A172 (cell line): ENCODE measurements at places on chromosomes 5 and 9. TPM values are rescaled to one million over a fixed set of nuclear protein-coding genes. Genes with fewer than 3 reads are reported as not detected.

DNA sequence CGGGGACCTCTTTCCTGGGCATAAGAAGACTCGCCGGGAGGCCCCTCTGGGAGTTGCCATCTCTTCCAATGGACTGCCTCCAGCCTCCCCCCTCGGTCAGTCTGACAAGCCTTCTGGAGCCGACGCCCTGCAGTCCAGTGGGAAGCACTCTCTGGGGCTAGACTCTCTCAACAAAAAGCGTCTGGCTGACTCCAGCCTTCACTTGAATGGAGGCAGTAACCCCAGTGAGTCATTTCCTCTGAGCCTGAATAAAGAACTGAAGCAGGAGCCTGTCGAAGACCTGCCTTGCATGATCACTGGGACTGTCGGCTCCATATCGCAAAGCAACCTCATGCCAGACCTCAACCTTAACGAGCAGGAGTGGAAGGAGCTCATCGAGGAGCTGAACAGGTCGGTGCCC, 28.4 kb upstream of the LTC4S start:
- peak; percentile 97 for DNase-seq

DNA sequence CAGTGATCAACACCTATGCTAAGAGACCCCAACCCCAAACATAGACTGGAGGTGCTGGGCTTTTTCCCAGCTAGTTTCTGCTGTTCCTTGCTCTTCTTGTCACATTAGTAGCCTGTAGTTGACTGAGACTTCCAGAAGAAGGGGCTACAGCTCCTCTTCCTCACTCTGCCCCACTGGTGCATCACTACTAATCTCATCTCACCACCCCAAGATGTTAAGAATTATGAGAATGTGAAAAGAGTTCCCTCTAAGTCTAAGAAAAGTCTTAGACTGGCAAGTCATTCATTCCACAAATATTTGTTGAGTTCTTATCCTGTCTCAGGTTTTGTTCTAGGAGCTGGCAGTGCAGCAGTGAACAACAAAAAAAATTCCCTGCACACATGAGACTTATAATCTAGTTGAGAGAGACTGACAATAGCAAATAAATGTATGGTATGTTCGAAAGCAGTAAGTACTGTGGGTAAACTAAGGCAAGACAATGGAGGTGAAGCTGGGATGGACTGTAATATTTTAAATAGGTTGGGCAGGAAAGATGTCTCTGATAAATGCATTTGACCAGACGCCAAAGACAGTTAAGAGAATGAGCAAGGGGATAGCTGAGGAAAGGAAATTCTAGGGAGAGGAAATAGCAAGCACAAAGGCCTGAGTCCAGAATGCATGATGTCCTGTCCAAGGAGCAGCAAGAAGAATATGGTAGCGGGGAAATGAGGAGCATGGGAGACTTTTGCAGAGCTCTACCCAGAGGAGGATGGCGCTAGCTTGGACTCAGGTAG, 92.3 kb downstream of the PTCD2 start:
- DNase-seq, result peak; percentile 57

The PCDH12 gene
- 0.07 TPM in 1 of 2 replicates, not detected in the other for total RNA-seq

- no peak for DNase-seq
Observed at GRCh38 chr5:176779537-176779936, 30.8 kb upstream of the UNC5A start.

DNA sequence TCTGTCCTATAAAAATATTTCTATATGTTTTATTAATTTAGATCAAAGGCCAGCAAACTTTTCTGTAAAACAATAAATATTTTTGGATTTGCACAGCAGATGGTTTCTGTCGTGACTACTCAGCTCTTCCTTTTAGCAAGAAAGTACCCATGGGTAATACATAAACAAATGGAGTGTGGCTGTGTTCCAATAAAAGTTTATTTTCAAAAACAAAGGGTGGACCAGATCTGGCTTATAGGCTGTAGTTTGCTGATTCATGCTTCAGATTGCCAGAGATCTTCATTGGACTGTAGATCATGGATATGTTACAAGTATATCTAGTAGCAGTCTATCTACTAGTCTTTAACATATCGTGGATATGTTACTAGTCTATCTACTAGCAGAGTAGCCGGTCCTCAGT, 590.5 kb downstream of the CSNK1G3 start:
- DNase-seq, result no peak

The BDP1 gene
- 19.1 and 26.0 TPM in 2 replicates for total RNA-seq

DNA sequence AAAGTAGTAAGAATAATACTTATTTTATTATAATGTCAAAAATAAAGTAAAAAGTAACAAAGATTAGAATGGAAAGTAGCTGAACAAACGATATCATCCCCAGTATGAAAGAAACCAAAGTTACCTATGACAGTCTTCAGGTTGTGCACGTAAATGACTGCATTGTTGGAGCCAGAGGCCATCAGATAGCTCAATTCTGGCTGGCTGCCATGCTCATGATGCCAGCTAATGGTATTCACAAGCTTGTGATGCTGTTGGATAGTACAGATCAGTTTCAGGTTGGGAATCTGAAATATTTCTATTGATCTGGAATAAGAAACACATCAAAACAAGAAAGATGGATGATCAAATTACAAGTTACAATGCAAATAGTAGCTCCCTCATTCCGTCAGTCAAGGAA, 21.1 kb downstream of the GEMIN5 start:
- DNase-seq, result no peak

DNA sequence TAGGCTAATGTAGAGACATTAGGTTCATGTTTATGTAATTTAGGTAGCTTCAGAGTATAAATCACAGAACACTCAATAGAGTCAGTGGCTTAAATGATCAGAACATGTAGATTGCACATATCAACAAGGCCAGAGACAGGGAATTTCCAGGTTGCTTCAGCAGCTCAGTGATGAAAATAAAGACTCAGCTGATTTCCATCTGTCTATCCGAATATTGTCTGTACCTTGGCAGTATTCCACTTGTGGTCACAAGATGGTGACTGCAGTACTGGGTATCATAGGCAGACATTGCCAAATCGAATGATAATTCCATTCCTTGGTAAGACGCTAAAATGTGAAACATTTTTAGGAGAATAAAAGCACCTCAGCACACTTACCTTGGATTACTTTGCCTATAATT, 702.2 kb downstream of the MAT2B start:
- DNase-seq, result no peak

DNA sequence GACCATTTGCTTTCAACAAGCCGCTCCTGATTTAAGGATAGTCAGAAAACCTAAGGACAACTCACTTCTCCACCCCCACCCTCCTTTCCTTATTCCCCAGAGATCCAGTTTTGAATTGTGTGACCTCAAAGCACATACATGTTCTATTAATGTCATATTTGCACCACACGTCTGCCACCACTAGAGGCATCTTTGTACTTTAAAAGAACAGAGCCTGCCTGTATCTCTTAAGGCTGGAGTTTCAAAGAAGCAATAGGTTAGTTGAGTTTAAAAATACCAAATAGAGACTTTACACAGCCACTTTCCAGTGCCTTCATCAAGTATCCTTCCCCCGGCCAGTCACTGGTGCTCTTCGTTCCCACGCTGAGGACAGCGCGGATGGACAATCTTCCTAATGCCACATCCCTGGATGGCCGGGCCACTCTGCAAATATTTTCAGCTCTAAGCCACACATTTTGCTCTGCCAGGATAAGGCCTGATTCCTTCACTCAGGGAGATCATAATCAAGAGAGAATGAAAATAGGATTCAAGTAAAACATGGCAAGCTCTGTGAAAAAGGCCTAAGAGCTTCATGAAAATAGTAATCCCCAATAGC, 146.3 kb downstream of the SNCAIP start:
- DNase-seq, result no peak

DNA sequence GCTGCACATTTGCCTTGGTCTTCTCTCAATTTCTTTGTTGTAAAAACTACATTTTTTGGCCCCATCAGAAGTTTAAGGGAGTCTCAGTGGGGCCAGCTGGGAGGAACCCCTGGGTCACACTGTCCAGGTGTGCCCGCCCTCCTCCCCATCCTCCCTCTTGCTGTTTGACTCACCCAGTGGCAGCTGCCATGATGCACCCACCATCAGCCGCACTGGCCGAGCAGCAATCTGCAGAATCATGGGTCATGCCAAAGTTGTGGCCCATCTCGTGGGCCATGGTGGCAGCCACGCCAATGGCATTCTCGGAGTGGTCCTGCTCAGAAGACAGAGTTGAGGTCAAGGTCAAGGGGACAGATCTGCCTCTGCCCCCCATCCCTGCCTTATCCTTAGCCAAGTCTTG, 45.5 kb downstream of the NIPAL4 start:
- no peak for DNase-seq

DNA sequence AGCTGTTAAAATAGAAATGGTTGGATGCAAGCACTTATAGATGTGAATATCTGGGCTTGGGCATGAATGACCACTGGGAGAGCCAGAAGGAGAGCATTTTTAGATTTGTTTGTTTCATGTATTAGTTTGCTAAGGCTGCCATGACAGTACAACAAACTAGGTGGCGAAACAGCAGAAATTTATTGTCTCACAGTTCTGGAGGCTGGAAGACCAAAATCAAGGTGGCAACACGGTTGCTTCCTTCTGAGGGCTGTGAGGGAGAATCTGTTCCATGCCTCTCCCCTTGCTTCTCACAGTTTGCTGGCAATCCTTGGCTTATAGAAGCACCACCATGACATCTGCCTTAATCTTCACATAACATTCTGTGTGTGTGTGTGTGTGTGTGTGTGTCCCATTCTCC, 20.2 kb upstream of the CDC23 start:
- DNase-seq, result no peak

The EGFL7 gene
- total RNA-seq, result 110 and 127 TPM in 2 replicates

DNA sequence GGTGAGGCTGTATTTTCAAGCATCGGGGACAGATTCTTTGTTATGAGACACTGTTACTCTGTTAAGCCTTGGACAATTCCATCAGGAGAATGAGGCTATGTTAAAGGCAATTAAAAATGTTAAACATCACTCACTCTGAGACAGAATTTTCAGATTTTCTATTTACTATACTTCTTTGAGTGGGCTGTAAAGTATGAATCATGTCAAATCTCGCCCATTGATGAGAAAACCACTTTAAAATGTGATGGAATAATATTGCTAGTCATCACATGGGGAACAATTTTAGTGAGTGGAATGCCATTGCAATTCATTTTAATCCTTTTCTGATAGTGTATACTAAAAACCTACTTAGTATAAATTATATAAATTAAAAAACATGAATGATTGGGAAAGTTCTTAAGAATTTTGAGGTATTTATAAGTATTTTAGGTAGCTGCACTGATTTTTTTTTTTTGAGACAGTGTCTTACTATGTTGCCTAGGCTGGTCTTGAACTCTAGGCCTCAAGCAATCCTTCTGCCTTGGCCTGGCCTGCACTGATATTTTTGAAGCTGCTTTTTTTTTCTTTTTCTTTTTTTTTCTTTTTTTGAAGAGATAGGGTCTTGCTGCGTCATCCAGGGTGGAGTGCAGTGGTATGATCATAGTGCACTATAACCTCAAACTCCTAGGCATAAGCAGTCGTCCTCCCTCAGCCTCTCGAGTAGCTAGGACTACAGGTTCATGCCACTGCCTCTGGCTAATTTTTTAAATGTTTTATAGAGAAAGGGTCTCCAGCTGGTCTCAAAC, 73.2 kb downstream of the KIAA1958 start:
- no peak for DNase-seq

DNA sequence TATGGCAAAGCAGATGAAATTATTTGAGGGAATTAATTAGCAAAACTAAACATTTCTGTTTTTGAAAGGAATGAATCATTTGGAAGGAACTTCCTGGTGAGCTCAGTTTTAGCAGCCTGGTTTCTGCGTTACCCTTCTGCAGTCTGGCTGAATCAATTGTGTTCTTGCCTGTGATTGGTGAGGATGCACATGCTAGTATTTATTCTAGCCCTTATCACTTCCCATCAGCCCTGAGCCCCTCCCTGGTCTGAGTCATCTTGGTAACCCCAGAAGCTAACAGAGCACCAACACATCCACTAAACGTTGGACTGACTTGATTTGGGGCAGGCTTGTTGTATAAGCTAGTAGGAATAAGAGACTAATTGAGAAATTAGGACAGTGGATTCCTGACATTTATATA, 6.6 kb downstream of the TJP2 start:
- peak; percentile 99 for DNase-seq

GRCh38 chr5:124071039-124071438, 559.1 kb downstream of the CSNK1G3 start:
- DNase-seq, result no peak

DNA sequence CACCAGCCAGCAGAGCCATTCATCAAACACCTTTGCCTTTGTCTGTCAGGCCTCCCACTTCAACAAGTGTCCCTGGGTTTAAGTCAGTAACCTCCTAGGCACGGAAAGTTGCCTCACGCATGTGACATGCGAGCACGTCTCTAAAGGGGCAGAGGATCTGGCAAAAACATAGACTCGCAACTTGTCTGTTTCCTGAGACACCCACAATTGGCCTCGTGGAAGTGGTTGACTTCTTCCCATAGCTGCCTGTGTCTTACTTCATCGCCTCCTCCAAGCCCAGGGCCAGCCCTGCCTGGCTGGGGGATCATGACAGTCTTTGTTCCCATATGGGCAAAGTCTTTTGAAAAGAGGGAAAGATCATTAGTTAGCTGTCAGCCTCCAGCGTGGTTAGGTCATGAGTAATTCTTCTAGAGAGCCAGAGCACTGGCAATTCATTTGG, 35.5 kb upstream of the GLRX start:
- peak; percentile 91 for DNase-seq

DNA sequence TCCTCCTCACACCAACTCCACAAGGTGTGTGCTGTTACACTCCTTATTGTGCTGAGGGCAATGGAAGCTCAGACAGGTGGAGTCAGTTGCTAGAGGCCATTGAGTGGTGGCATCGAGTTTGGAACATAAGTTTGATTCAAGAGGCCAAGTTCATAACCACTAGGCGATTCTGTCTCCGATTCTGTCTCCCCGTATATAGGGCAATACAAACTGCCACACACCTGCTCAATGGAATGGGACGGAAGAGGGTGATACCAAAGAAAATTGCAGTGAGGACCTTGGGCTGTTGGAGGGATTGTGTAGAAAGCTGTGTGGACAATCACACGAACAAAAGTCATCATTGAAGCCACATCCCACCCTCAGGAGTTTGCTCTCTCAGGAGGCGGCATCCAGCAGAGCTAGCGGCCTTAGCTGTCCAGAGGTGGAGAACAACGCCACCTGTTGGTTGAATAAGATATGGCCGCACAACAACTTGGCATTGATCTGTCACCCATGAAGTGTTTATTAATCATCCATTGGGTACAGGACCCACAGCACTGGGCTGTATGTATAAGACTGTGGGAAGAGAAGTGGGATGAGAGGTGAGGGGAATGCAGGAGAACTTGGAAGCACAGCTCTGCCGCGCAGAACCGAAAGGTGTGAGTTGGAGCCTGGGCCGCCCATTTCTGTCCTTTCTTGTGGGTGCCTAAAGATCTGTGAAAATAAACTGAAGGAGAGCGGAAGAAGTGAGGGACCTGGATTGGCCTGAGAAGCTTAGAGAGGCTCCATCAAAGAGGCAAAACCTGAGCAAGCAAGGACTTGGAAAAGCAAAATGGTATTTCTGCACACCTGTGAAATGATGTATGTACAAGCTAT, 16.1 kb upstream of the NEUROG1 start:
- peak; percentile 63 for DNase-seq

- DNase-seq, result no peak
Observed at GRCh38 chr9:7921545-7922197, 122.1 kb upstream of the DMAC1 start.

DNA sequence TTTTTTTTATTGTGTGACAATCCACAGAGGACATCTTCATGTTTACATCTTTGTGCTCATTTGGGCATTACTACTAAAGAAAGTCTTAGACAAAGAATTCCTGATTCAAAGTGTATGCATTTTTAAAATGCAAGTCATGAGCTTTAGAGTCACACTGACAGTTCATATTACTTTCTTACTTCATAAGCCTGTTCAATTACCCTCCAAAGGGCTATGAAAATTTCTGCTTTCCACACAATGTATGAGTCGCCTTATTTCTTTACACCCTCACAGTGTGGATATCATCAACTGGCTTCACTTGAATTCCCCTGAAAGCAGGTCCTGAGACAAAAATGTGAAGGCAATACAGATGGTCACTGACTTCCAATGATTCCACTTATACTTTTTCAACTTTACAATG, 280.4 kb upstream of the PTGER4 start:
- DNase-seq, result no peak
